ENCODE measurements at places on chromosomes 5 and 9. TPM values are rescaled to one million over a fixed set of nuclear protein-coding genes. Genes with fewer than 3 reads are reported as not detected.

GRCh38 chr5:60710362-60710761 is 10.4 kb upstream of the DEPDC1B start:
- H3K4me1 ChIP-seq, result no peaks in the 10 kb centered on the region
- DNase-seq, result no peak

- H3K4me1 ChIP-seq, result no peaks in the 10 kb centered on the region
- no peak overlapping the region for H3K4me3 ChIP-seq
- no peak for DNase-seq
- H3K27ac ChIP-seq, result no peak overlapping the region
- H3K36me3 ChIP-seq, result no peaks in the 10 kb centered on the region
- H3K27me3 ChIP-seq, result no peaks in the 10 kb centered on the region
Observed at GRCh38 chr5:39253196-39253595, 33.8 kb upstream of the FYB1 start.

GRCh38 chr5:139335811-139336210 is 5.8 kb upstream of the PAIP2 start:
- no peak overlapping the region for H3K27ac ChIP-seq
- no peaks in the 10 kb centered on the region for H3K4me1 ChIP-seq
- peaks cover 3% of the 10 kb centered on the region for H3K36me3 ChIP-seq
- H3K4me3 ChIP-seq, result no peak overlapping the region
- no peaks in the 10 kb centered on the region for H3K27me3 ChIP-seq

- peaks cover 25% of the 10 kb centered on the region for H3K4me1 ChIP-seq
- DNase-seq, result no peak
- no peak overlapping the region for H3K4me3 ChIP-seq
- H3K36me3 ChIP-seq, result no peaks in the 10 kb centered on the region
Observed at GRCh38 chr9:131709771-131710431, 30.0 kb downstream of the RAPGEF1 start.

GRCh38 chr9:22307013-22307711 is 139.5 kb upstream of the DMRTA1 start:
- H3K27ac ChIP-seq, result no peak overlapping the region
- DNase-seq, result peak; percentile 38
- no peaks in the 10 kb centered on the region for H3K36me3 ChIP-seq
- H3K4me3 ChIP-seq, result no peak overlapping the region
- H3K4me1 ChIP-seq, result no peaks in the 10 kb centered on the region
- H3K27me3 ChIP-seq, result no peaks in the 10 kb centered on the region

Gene B4GALT1
- total RNA-seq, result 163 TPM

DNA sequence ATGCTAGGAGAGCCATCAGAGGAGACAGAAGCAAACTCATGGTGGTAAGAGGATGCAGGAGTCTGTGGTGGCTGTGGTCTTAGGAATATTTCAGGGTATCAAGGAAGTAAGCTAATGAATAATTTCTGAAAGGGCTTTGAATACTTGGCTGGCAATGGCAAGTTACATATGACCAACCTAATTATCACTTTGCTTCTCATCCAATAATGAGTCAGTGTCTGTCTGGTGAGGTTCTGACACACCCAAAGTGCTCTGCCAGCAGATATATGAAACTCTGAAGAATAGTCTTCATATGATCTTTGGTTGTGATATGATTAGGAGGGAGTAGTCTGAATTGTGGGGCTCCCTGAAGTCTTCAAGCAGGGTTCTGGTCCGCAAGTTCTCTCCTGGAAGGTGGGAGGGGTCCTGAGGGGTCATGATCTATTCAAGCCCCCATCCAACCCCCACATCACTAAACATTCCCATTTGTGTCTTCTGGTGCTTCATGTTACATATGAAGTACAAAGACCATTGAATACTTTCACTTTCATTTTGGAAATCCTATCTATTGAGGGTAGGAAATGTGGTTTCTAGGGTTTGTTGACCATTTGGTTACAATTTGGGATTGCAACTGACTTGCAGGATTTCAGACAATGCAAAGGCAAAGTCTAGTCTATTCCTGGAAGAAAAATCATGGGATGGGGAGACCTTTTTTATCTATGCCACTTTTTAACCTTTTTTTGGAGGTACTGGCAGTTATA is 199.9 kb upstream of the CDKN2B start:
- H3K4me3 ChIP-seq, result no peak overlapping the region
- no peaks in the 10 kb centered on the region for H3K4me1 ChIP-seq
- no peaks in the 10 kb centered on the region for H3K36me3 ChIP-seq
- no peak overlapping the region for H3K27ac ChIP-seq
- H3K27me3 ChIP-seq, result no peaks in the 10 kb centered on the region

Gene ELAVL2
- total RNA-seq, result 0.35 TPM

GRCh38 chr9:109862452-109862851 is 82.5 kb downstream of the PALM2AKAP2 start:
- no peaks in the 10 kb centered on the region for H3K4me1 ChIP-seq
- no peak overlapping the region for H3K27ac ChIP-seq
- H3K4me3 ChIP-seq, result no peak overlapping the region
- H3K36me3 ChIP-seq, result no peaks in the 10 kb centered on the region
- no peak for DNase-seq

Gene ADGRD2
- not detected for total RNA-seq

DNA sequence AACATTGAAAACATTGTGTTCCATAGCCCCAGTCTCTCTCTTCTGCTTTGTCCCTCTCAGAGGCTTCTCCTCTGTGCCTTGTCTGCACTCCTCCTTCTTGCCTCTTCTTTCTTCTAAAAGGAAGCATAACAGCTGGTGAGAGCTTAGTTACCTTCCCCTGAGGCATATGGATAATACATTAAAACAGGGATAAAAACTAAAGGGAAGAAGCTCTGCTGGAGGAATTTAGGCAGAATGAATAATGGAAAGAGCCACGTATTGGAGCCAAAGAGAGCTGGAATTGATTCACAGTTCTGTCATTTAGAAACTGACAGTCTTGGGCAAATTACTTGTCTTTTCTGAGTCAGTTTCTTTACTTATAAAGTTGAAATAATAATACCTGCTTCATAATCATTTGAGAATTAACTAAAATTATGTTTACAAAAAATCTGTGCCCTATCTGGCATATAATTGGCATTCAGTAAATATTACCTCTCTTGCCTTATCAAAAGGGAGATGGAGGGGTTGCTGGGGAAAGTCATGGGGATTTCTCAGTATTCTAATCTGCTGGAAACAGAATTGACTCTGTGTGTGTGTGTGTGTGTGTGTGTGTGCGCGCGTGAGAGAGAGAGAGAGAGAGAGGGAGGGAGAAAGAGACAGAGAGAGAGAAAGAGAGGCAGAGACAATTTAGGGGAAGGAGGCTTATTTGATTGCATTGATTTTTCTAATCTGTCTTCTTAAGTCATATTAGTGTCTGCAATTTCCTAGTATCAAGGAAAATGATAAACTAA is 20.2 kb downstream of the ZNF474 start:
- no peak overlapping the region for H3K4me3 ChIP-seq
- H3K36me3 ChIP-seq, result no peaks in the 10 kb centered on the region
- no peak overlapping the region for H3K27ac ChIP-seq

Gene FRRS1L
- not detected for total RNA-seq

DNA sequence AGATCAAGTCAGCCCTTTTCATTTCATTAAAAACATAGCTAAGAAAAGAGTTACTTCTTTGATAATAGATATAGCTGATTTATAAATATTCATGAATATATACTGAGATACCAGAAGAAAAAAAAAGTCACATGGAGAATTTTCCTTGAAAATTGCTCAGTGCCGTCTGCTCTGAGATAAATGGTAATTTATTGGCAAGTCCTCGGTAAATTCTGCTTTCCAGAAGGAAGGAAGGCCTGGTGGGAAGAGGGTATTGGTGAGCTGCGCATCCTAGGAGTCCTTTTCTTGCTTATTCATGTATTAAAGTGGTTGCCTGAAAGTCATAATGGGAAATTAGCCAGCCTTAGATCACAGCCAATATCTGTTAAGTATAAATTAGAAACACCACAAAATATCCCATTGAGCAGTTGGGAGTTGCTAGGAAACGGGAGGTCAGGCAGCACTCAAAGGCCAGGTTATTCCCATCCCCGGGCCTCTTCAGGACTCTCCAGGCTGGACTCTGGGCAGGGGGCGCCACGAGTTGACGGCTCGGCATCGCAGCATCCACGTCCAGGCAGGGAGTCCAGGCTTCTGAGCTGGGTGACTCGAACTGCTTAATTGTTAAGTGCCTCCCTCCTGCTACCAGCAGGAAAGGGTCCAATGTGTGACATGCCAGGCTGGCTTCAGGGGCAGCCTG is 116.7 kb upstream of the RETREG1 start:
- no peak overlapping the region for H3K27ac ChIP-seq
- H3K4me3 ChIP-seq, result no peak overlapping the region
- no peaks in the 10 kb centered on the region for H3K27me3 ChIP-seq

Gene GLRA1
- not detected for total RNA-seq

GRCh38 chr9:107360098-107360497 is 77.0 kb downstream of the RAD23B start:
- H3K27ac ChIP-seq, result no peak overlapping the region
- H3K36me3 ChIP-seq, result no peaks in the 10 kb centered on the region
- H3K4me3 ChIP-seq, result no peak overlapping the region
- no peaks in the 10 kb centered on the region for H3K27me3 ChIP-seq
- H3K4me1 ChIP-seq, result no peaks in the 10 kb centered on the region
- DNase-seq, result no peak

DNA sequence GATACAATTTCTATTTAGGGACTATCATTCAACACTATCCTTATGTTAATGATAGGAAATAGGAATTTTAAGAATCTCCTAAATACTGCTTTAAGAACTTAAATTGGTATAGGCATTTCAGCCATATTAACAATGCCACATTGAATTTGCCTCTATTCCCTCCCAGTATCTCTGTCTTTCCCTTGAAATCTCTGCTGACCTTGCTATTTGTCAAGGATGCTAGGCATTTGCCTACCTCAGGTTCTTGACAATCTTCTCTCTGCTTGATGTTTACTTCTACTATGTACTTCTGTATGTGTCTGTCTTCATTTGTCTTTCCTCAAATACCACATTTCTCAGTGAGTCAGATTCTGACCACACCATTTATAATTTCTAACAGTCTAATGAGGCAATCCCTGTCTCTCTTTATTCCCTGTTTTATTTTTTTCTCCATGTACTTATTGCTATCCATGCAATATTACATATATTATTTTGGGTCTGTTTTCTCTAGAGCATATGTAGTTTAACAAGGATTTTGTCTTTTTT is 1461.4 kb upstream of the CDH9 start:
- no peaks in the 10 kb centered on the region for H3K27me3 ChIP-seq
- no peak overlapping the region for H3K4me3 ChIP-seq
- DNase-seq, result no peak
- H3K27ac ChIP-seq, result no peak overlapping the region
- no peaks in the 10 kb centered on the region for H3K4me1 ChIP-seq
- no peaks in the 10 kb centered on the region for H3K36me3 ChIP-seq

Gene PCDHA3
- total RNA-seq, result 1.4 TPM

DNA sequence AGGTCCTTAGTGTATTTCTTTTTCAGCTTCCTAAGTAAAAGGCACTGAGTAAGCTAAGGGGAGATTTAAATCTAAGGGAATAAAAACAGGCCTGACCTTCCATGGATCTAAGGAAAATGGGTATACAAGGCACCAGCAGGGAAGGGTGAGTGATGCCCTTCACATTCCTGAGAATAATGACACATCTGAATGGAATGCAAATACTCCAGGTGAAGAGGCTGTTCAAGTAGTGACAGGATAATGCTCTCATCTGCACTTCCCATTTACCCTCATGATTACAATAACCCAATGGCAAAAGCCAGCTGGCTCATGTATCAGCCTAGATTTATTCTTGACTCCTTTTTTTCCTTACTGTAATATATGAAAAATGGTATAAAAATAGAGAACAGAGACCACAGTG is 216.2 kb upstream of the ACTBL2 start:
- H3K4me1 ChIP-seq, result no peaks in the 10 kb centered on the region
- no peaks in the 10 kb centered on the region for H3K27me3 ChIP-seq
- H3K4me3 ChIP-seq, result no peak overlapping the region
- no peak overlapping the region for H3K27ac ChIP-seq
- no peaks in the 10 kb centered on the region for H3K36me3 ChIP-seq

Gene ABLIM3
- 21.7 TPM for total RNA-seq

DNA sequence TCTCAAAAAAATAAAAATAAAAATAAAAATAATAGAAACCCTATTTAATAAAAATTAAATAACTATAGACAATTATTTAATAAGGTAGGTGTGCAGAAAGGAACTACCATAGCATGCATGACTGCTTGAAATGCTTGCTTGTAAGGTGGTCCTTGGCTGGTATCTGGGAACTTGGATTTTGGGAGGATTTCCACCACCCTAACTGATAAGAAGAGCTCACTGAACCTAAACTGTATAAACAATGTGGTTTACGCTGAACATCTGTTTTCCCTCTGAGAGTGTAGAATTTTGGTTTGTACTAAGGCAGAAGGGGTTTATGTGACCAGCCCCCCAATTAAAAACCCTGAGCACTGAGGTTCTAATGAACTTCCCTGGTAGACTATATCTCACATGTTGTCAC is 31.2 kb downstream of the CPLANE1 start:
- H3K27ac ChIP-seq, result no peak overlapping the region
- no peak overlapping the region for H3K4me3 ChIP-seq
- no peak for DNase-seq
- H3K36me3 ChIP-seq, result peaks cover 15% of the 10 kb centered on the region
- H3K4me1 ChIP-seq, result no peaks in the 10 kb centered on the region

Gene PRSS3
- 0.79 TPM for total RNA-seq

Gene IL13
- total RNA-seq, result not detected

Gene PDLIM4
- total RNA-seq, result 47.0 TPM

Gene NXNL2
- 3.6 TPM for total RNA-seq

- no peaks in the 10 kb centered on the region for H3K4me1 ChIP-seq
- no peak overlapping the region for H3K4me3 ChIP-seq
- no peaks in the 10 kb centered on the region for H3K36me3 ChIP-seq
- no peak for DNase-seq
- H3K27ac ChIP-seq, result no peak overlapping the region
Observed at GRCh38 chr5:57993866-57994265, 466.0 kb downstream of the PLK2 start.

DNA sequence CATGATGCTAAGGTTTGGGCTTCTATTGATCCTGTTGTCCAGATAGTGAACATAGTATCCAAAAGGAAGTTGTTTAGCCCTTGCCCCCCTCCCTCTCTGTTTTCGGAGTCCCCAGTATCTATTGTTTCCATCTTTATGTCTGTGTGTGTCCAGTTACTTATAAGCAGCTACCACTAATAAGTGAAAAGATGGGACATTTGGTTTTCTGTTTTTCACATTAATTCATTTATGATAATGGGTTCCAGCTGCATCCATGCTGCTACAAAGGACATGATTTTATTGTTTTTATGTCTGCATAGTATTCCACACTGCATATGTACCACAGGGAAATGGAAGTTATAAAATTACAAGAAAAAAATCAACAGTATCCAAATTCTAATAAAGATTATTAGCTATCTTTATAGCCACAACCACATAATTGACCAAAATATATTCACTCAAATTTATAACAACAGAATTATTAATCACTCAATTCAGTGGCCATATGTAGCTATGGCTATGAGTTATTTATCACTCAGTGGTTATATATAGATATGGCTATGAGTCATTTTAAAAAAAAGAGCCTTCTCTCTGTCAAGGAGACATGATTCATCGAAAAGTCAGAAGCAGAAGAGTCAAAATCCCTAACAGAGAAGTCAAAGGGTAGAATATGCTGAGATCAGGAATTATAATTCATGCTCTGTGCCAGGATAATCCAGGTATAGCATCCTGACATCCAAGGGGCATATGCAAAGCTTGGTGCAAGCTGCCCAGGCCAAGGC is 367.5 kb downstream of the DEPDC1B start:
- H3K4me1 ChIP-seq, result no peaks in the 10 kb centered on the region
- H3K36me3 ChIP-seq, result no peaks in the 10 kb centered on the region
- no peak overlapping the region for H3K27ac ChIP-seq
- no peaks in the 10 kb centered on the region for H3K27me3 ChIP-seq
- no peak for DNase-seq

Gene PHF24
- total RNA-seq, result 0.98 TPM

GRCh38 chr5:1156033-1156753 is 44.3 kb upstream of the SLC12A7 start:
- no peaks in the 10 kb centered on the region for H3K36me3 ChIP-seq
- peaks cover 3% of the 10 kb centered on the region for H3K27me3 ChIP-seq
- DNase-seq, result no peak
- no peak overlapping the region for H3K4me3 ChIP-seq
- no peak overlapping the region for H3K27ac ChIP-seq
- no peaks in the 10 kb centered on the region for H3K4me1 ChIP-seq
